Myocyte (in vitro differentiated cells): ENCODE measurements at places on chromosomes 6 and 20. TPM values are rescaled to one million over a fixed set of nuclear protein-coding genes. Genes with fewer than 3 reads are reported as not detected.

CUTA gene
- 163 and 189 TPM in 2 replicates for total RNA-seq

IER3 gene
- 45.8 and 55.5 TPM in 2 replicates for total RNA-seq

GRCh38 chr20:16123623-16124022, 449.6 kb downstream of the KIF16B start:
- no peak for DNase-seq

- no peak for DNase-seq
Measured at GRCh38 chr6:52666523-52666922, 4.4 kb upstream of the TMEM14A start.

DNA sequence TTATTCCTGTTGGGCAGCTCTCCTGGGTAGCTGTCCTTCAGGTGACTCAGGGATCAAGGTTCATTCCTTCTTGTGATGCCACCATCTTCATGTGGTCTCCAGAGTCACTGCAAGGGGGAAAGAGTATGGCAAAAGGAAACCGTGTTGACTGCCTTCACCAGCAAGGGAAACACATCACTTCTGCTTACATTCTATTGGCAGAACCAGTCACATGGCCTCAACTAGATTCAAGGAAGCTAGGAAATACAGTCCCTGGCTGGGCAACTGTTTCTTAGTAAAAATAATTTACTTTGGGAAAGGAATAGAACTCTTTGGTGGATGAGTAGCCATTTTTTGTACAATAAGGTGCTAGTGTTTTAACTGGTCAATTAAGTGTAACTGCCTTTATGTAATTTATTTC, 5.3 kb downstream of the ANKRD6 start:
- DNase-seq: no peak
